ENCODE measurements at places on chromosomes 5 and 9.
A peak's percentile ranks its signal among the peaks of the same experiment; 100 is the strongest.

- no peak for DNase-seq
Observed at GRCh38 chr9:124346347-124347163, 68.7 kb downstream of the PSMB7 start.

GRCh38 chr5:53334431-53334941, 145.9 kb upstream of the FST start:
- peak; percentile 57 for DNase-seq

DNA sequence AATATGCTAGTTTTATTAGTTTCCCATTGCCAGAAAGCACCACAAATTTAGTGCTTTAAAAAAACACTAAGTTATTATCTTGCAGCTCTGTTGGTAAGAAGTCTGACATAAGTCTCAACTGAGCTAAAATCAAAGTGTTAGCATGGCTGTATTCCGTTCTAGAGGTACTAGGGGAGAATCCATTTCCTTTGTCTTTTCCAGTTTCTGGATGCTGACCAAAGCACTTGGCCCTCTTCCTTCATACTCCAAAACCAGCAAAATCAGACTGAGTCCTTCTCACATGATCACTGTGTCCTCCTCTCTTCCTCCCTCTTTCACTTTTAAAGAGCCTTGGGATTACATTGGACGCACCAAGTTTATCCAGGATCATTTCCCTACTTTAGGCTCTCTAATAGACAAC, 9.5 kb downstream of the CDH18 start:
- no peak for DNase-seq

GRCh38 chr5:72324189-72324825, 4.1 kb downstream of the PTCD2 start:
- no peak for DNase-seq

DNA sequence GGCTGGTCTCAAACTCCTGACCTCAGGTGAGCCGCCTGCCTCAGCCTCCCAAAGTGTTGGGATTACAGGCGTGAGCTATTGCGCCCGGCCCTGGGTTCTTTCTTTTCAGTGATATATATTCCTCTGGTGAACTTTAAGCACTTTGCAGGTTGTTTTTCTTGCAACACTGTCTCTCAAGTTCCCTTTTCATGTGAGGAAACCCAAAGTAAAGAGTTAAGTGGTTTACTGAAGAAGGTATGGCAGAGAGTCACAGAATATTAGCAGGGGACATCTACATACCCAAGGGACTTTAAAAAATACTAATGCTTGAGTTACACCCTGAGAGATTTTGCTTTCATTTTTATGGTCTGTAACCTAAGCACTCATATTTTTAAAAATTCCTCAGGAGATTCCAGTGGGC, 6.7 kb upstream of the GAPT start:
- DNase-seq: no peak

- no peak for DNase-seq
Observed at GRCh38 chr5:22541037-22541436, 312.1 kb downstream of the CDH12 start.

DNA sequence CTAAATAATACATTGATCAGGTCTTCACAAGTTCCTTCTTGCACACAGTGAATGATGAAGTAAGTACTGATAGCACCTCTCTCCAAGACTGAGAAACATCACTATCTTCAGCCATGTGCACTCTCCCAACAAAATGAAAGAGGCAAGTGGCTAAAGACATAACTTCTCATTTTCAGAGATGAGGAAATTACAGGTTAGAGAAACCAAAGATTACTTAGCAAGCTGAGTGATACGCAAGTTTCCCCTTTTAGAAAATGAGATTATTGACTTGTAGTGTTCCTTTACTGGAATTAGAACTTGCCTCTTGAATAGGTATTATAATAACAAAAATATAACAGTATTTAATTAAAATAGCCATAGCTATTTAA, 21.6 kb downstream of the CEMIP2 start:
- no peak for DNase-seq

- no peak for DNase-seq
Observed at GRCh38 chr5:15290953-15291352, 209.0 kb upstream of the FBXL7 start.

All from fibroblast of gingiva (primary cell).